Mononuclear cell (primary cell): ENCODE measurements at places on chromosomes 1 and 21. TPM values are rescaled to one million over a fixed set of nuclear protein-coding genes. Genes with fewer than 3 reads are reported as not detected.

Gene CR1
- total RNA-seq, result 29.1 TPM

Gene NBPF20
- total RNA-seq, result 1.7 TPM

Gene CFAP74
- total RNA-seq, result under 0.01 TPM

Gene GPR3
- 0.10 TPM for total RNA-seq

Gene USH2A
- total RNA-seq, result not detected

Gene SLAMF7
- total RNA-seq, result 12.9 TPM

Gene CD52
- total RNA-seq, result 428 TPM

Gene KLHDC7A
- total RNA-seq, result not detected

Gene TSTD1
- total RNA-seq, result 37.0 TPM

Gene CNKSR1
- 0.42 TPM for total RNA-seq

Gene RAVER2
- total RNA-seq, result 2.2 TPM

Gene PLEKHN1
- 0.10 TPM for total RNA-seq

Gene FAM151A
- total RNA-seq, result not detected

Gene KRTAP19-3
- total RNA-seq, result not detected

Gene PTAFR
- total RNA-seq, result 16.3 TPM
